Mucosa of descending colon (tissue), 3 donors: ENCODE measurements at places on chromosomes 13 and 19. TPM values are rescaled to one million over a fixed set of nuclear protein-coding genes. Genes with fewer than 3 reads are reported as not detected.

Gene LILRA2
- 0.20 TPM for total RNA-seq

Gene CBY2
- not detected for total RNA-seq

Gene RASAL3
- 4.0 TPM for total RNA-seq

Gene HIF3A
- 19.0 TPM for total RNA-seq

Gene RAB3A
- total RNA-seq = 5.7 TPM

Gene PRR20C
- not detected for total RNA-seq

Gene PCDH8
- 0.38 TPM for total RNA-seq

Gene N4BP2L2
- total RNA-seq = 89.1 TPM

Gene CAPN12
- 14.9 TPM for total RNA-seq

Gene ZFP82
- total RNA-seq = 1.2 TPM

Gene PARP4
- total RNA-seq = 88.4 TPM

Gene C19orf67
- not detected for total RNA-seq

Gene PTPRS
- 131 TPM for total RNA-seq

Gene ZNF628
- 11.1 TPM for total RNA-seq

Gene CD33
- 6.9 TPM for total RNA-seq

Gene NLRP7
- total RNA-seq = not detected

Gene DIRAS1
- 0.80 TPM for total RNA-seq

Gene MISP
- 184 TPM for total RNA-seq

Gene CEACAM20
- total RNA-seq = not detected

Gene DKKL1
- 0.44 TPM for total RNA-seq

Gene GRK1
- total RNA-seq = 0.19 TPM
